ENCODE measurements at places on chromosomes 6 and 20. TPM values are rescaled to one million over a fixed set of nuclear protein-coding genes. Genes with fewer than 3 reads are reported as not detected.

The SCAND1 gene
- 66.2 TPM for total RNA-seq

The ZNF165 gene
- 0.19 TPM for total RNA-seq

The SLC22A16 gene
- 1.4 TPM for total RNA-seq

The GPR31 gene
- total RNA-seq, result not detected

The EDN3 gene
- not detected for total RNA-seq

The TMEM244 gene
- total RNA-seq, result not detected

All from mesenteric fat pad (tissue), 1 donor.